ENCODE measurements at places on chromosomes 7 and 10. TPM values are rescaled to one million over a fixed set of nuclear protein-coding genes. Genes with fewer than 3 reads are reported as not detected.

Gene PEX1
- total RNA-seq, result 23.0 TPM

Gene PRLHR
- not detected for total RNA-seq

Gene HKDC1
- total RNA-seq, result not detected

- no peak for DNase-seq
Measured at GRCh38 chr10:15744217-15744865, 24.6 kb upstream of the ITGA8 start.

- DNase-seq, result no peak
Measured at GRCh38 chr10:88473989-88474883, 108.9 kb downstream of the RNLS start.

GRCh38 chr10:21495002-21495751 lies 30.3 kb downstream of the SKIDA1 start:
- DNase-seq, result no peak

DNA sequence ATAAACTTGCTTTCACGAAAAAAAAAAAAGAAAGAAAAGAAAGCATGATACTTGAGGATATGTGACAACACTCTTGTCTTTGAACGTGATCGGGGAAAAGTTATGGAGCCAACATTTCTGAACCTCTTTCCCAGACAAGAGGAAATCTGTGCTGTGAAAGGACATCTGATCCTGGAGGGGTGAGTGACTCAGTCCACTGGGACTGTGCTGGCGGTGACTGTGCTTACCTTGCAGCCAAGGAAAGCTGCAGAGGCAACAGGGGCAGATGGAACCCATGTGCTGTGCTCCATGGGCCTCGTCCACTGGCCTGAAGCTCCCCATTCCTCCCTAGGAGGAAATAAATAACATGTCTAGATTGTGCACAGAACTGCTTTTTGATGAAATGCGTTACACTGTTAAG lies 116.5 kb upstream of the RAB11FIP2 start:
- DNase-seq, result no peak

All from thoracic aorta (tissue), 2 donors.